ENCODE measurements at places on chromosomes 3 and 15.

DNA sequence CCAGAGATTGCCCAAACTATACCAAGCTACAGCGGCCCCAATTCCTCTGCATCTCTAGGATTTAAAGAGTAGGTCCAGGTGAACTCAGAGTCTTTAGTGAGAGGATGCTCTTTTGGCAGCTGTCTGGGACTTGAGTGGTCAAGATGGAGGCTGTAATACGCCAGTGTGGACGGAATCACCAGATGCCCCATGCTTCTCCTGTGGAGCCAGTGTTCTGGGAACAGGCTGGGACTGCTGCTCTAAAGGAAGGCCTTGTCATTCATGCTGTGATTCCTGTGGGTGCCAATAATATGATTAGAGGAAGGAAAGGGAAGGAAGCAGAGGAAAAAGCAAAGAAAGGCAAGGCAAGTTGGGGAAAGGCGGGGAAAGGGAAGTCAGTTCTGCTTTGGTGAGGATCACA is 17.4 kb upstream of the NOX5 start:
- DNase-seq: no peak

GRCh38 chr3:63654211-63654610 is 1.7 kb downstream of the SNTN start:
- DNase-seq: no peak

- DNase-seq: no peak
Measured at GRCh38 chr3:45908761-45909160, 22.4 kb downstream of the CCR9 start.

- no peak for DNase-seq
Measured at GRCh38 chr3:148211725-148212124, 486.0 kb upstream of the AGTR1 start.

DNA sequence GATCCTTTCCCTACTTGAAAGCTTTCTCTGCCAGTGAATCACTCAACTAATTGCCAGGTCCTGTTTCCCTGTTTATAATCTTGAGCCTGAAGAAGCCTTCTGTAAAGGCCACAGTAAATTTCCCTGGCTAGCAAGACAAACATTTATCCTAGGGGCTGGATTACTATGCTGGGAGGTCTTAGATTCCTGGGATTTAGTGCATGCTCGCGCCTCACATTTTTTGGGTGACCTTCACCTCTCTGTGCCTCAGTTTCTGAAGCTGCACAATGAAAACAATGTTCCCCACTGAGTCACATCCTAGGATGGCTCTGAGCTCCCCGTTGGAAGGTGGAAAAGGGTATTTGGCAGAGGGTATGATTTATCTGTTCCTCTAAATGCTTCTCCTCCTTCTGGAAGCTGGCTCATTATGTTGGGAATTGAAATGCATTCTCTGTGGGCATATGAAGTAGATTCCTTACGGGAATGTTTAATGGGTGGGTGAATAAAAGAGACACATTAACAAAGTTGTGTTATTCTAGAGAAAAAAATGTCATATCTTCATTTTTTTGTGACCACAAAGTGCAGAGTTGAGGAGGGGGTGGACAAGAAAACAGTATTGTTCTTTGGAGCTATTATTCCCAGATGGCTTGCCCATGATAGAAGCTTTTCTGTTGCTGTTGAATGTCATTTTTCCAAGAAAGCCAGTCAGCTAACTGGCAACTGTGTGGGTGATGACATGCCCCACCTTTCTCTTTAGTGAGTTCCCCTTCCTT is 32.4 kb downstream of the LSM3 start:
- DNase-seq: no peak
